ENCODE measurements at places on chromosomes 1 and 21.
A peak's percentile ranks its signal among the peaks of the same experiment; 100 is the strongest.

DNA sequence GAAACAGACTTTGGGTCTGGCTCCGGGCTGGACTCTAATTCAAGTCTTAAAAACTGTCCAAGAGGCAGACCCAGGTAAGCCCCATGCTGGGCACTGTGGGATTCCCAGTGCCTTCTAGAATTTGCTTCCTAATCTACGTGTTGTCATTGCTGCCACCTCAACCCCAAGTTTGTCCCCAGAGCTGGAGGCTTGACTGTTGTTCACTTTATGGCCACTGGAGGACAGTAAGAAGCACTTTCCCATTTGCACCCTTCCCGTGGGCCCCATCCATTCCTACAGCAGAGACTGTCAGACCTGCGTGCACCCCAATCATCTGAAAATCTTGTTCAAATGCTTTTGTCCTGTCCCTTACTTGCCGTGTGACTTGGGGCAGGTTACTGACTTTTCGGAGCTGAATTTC is 29.4 kb upstream of the VASH2 start:
- H3K4me1 ChIP-seq: no peaks in the 10 kb centered on the region
- DNase-seq: no peak
- H3K27ac ChIP-seq: no peak overlapping the region
- H3K36me3 ChIP-seq: no peaks in the 10 kb centered on the region

DNA sequence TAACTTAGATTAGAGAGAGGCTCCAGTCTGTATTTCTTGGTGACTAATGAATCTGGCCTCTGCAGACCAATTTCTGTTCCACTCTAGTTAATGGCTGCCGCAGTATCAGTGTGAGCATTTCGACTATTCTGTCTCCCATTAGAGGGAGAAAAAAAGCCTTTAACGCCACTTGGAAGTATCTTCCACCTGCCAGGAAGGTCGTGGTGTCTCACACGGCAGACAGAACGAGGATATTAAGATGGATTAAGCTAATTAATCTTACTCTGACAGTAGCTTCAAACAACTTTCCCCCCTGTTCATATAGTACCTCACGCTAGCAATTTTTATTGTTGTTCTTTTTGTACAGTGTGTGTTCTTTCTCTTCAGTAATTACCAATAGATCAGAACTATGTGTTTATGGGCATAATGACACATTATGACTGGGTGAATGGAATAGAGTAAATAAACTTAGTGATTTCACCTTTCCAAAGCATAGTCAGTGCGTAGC is 153.8 kb downstream of the ADGRL2 start:
- no peak overlapping the region for H3K27ac ChIP-seq
- DNase-seq: no peak
- peaks cover 62% of the 10 kb centered on the region for H3K36me3 ChIP-seq
- H3K4me1 ChIP-seq: no peaks in the 10 kb centered on the region
- no peaks in the 10 kb centered on the region for H3K27me3 ChIP-seq
- H3K4me3 ChIP-seq: no peak overlapping the region

DNA sequence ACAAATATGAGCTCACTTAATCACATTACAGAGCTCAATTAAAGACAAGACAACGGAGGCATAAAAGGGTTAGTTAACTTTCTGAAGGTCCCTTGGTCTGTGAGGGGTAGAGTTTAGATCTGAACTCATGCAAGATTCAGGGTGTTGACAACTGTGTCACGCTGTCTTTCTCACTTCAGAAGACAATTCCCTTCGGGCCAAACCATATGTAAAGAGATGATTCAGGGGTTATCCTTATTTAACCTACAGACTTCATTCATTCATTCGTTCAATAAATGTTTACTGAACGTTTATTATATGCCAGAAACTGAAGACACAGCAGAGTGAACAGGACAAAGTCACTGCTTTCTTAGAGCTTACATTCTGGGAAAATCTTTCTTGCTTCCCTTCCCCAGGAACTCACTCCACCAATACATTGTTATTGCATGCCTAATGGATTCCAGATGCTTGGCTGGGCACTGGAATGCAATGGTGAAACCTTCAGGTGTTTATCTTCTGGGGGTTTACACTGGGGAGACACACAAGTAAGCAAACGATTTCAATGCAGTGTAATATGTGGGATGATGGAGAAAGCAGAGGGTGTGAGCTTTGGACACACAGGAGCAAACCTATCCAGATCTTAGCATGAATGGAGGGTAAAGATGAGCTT is 6.4 kb downstream of the XCL1 start:
- H3K27me3 ChIP-seq: no peaks in the 10 kb centered on the region
- no peaks in the 10 kb centered on the region for H3K36me3 ChIP-seq
- H3K4me3 ChIP-seq: no peak overlapping the region
- H3K4me1 ChIP-seq: peaks cover 12% of the 10 kb centered on the region
- peak overlapping the region; percentile 87 for H3K27ac ChIP-seq
- no peak for DNase-seq

DNA sequence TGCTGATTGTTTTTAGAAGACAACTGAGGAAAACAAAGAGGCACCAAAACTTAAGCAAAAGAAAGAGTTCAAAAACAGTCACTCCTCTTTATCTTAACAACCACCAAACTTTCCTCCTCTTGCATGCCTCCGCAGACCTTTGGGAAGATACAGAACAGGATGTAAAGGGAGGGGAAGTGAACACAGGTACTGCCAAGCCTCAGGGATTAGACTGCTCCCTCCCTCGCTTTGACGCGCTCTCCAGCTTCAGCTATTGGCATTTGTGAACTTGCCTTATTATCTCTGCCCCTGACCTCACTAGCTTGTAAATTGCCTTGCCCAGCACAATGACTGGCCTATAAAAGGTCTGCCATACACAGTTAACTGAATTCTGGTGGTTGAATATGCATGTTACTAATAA is 4.8 kb upstream of the SRP9 start:
- H3K4me1 ChIP-seq: peaks cover 19% of the 10 kb centered on the region
- DNase-seq: no peak
- H3K27ac ChIP-seq: peak overlapping the region; percentile 56
- no peaks in the 10 kb centered on the region for H3K27me3 ChIP-seq
- H3K4me3 ChIP-seq: no peak overlapping the region

GRCh38 chr1:167095368-167095767 is 1.5 kb downstream of the STYXL2 start:
- H3K4me1 ChIP-seq: peaks cover 4% of the 10 kb centered on the region
- no peak overlapping the region for H3K4me3 ChIP-seq
- peak; percentile 10 for DNase-seq
- no peaks in the 10 kb centered on the region for H3K27me3 ChIP-seq
- H3K36me3 ChIP-seq: no peaks in the 10 kb centered on the region

GRCh38 chr1:214193691-214194090 is 87.3 kb upstream of the SMYD2 start:
- H3K27me3 ChIP-seq: peaks cover 2% of the 10 kb centered on the region
- peaks cover 12% of the 10 kb centered on the region for H3K4me1 ChIP-seq
- no peak overlapping the region for H3K4me3 ChIP-seq
- H3K27ac ChIP-seq: peak overlapping the region; percentile 78
- no peaks in the 10 kb centered on the region for H3K36me3 ChIP-seq
- peak; percentile 57 for DNase-seq

GRCh38 chr1:94228640-94229375 is 8.6 kb downstream of the ARHGAP29 start:
- H3K27ac ChIP-seq: no peak overlapping the region
- no peak overlapping the region for H3K4me3 ChIP-seq
- no peaks in the 10 kb centered on the region for H3K27me3 ChIP-seq

GRCh38 chr1:186636786-186637185 is 43.4 kb downstream of the PTGS2 start:
- H3K4me3 ChIP-seq: no peak overlapping the region
- H3K36me3 ChIP-seq: no peaks in the 10 kb centered on the region
- no peaks in the 10 kb centered on the region for H3K4me1 ChIP-seq
- DNase-seq: no peak
- no peak overlapping the region for H3K27ac ChIP-seq

- peak; percentile 43 for DNase-seq
- H3K4me1 ChIP-seq: no peaks in the 10 kb centered on the region
- H3K27ac ChIP-seq: no peak overlapping the region
- no peaks in the 10 kb centered on the region for H3K27me3 ChIP-seq
Measured at GRCh38 chr1:244603498-244603897, 49.4 kb upstream of the DESI2 start.

GRCh38 chr1:33852711-33853110 is 11.2 kb upstream of the HMGB4 start:
- H3K36me3 ChIP-seq: no peaks in the 10 kb centered on the region
- no peak overlapping the region for H3K27ac ChIP-seq
- peaks cover 11% of the 10 kb centered on the region for H3K4me1 ChIP-seq
- no peak for DNase-seq
- H3K4me3 ChIP-seq: no peak overlapping the region

DNA sequence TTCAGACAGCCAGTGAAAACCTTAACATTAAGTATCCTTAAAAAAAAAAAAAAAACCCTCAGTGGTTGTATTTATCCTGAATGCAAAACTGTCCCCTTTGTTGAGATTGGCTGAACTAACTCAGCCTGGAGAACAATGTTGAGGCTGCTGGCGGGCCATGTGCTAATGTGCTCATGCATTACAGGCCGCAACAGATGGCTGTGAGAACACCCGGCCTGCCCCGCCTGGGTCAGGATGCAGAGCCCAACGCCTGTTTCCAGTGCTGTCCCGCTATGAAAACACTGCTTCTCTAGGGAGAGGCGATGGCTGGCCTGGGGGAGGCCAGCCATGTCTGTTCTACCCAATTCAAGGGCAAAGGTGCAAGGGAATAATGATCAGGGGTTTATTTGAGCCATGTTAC is 13.8 kb downstream of the OLIG2 start:
- H3K36me3 ChIP-seq: no peaks in the 10 kb centered on the region
- DNase-seq: no peak
- no peak overlapping the region for H3K4me3 ChIP-seq
- H3K4me1 ChIP-seq: no peaks in the 10 kb centered on the region
- no peak overlapping the region for H3K27ac ChIP-seq

DNA sequence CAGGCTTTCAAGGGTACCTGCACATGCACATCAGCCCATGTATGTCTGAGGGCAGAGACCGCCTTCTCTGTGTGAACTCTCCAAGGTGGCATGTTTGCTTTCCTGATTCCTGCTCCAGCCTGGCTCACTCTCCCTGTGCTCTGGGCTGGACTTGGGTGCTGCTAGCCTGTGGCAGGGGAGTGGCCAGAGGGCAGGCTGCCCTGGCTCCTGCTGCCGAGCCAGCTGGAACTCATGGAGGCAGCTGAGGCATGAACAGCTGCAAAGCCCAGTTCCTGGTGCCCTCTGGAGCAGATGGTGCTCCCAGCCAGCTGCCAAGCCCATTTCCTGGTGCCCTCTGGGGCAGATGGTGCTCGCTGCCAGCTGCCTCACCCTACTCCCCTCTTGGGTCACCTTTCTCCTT is 7.6 kb downstream of the UBL4B start:
- DNase-seq: no peak
- no peaks in the 10 kb centered on the region for H3K27me3 ChIP-seq
- no peaks in the 10 kb centered on the region for H3K4me1 ChIP-seq
- no peaks in the 10 kb centered on the region for H3K36me3 ChIP-seq
- no peak overlapping the region for H3K4me3 ChIP-seq
- no peak overlapping the region for H3K27ac ChIP-seq

GRCh38 chr1:230790026-230790425 is 42.8 kb downstream of the CAPN9 start:
- no peak overlapping the region for H3K4me3 ChIP-seq
- H3K4me1 ChIP-seq: no peaks in the 10 kb centered on the region
- no peaks in the 10 kb centered on the region for H3K27me3 ChIP-seq
- H3K27ac ChIP-seq: no peak overlapping the region
- no peak for DNase-seq
- no peaks in the 10 kb centered on the region for H3K36me3 ChIP-seq

- H3K27ac ChIP-seq: peak overlapping the region; percentile 61
- H3K4me1 ChIP-seq: peaks cover 10% of the 10 kb centered on the region
- no peak overlapping the region for H3K4me3 ChIP-seq
- H3K27me3 ChIP-seq: no peaks in the 10 kb centered on the region
- H3K36me3 ChIP-seq: no peaks in the 10 kb centered on the region
Measured at GRCh38 chr1:51671527-51672325, 54.8 kb downstream of the OSBPL9 start.

DNA sequence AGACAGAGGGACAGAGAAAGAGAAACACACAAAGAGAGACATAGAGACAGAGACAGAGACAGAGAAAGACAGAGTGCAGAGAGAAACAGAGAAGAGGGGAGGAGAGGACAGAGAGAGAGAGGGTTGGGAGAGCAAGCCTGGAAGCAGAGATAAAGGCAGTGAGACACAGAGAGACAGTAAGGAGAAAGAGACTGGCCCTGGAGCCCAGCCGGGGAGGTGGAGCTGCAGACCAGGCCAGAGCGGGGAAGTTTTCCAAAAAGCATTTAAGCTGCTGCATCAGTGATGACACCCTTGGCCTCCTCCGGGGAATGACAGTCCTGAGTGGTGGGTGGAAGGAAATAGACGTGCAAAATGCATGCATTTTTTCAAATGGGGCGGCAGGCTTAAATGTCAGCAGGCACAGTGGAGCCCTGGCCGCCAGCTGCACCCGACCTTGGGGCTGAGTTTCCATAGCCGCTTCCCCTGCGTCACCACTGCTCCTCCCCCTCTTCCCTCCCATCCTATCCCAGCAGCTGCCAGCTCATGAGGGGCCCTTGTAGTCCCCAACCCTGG is 95.4 kb upstream of the KLHDC7A start:
- H3K27me3 ChIP-seq: no peaks in the 10 kb centered on the region
- no peak overlapping the region for H3K4me3 ChIP-seq
- H3K27ac ChIP-seq: no peak overlapping the region
- DNase-seq: no peak
- H3K36me3 ChIP-seq: no peaks in the 10 kb centered on the region

DNA sequence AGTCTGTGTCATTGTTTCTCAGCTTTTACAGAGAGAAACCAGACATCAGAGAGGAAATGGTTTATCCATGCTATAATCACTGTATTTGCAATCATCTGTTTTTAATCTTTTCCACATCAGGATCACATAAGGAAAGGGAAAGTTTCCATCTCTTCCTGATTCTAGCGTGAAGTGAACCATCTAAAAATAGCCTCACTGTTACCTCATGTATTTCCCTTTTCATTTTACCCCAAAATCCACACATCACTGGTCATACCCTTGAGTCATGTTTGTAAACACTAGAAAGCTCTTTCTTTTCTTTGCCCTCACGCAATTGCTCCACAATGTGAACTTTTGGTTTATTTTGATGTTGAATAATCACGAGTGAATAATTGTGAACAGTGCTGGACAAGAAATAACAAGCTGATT is 146.0 kb downstream of the PLA2G4A start:
- H3K4me1 ChIP-seq: peaks cover 23% of the 10 kb centered on the region
- peak; percentile 7 for DNase-seq
- H3K36me3 ChIP-seq: peaks cover 4% of the 10 kb centered on the region
- no peaks in the 10 kb centered on the region for H3K27me3 ChIP-seq
- peak overlapping the region; percentile 94 for H3K27ac ChIP-seq
- peak overlapping the region; percentile 27 for H3K4me3 ChIP-seq

GRCh38 chr1:155063550-155064110 is at the start of gene EFNA4:
EFNA4 (plus strand) TSS chr1:155063740; CDS start chr1:155063824, 84 bp downstream.
- H3K27ac ChIP-seq: peak within 1 kb of the TSS; percentile 85
- peak; percentile 95 for DNase-seq
